OCI-M1 (cell line): ENCODE measurements at places on chromosomes 1 and 21.

DNA sequence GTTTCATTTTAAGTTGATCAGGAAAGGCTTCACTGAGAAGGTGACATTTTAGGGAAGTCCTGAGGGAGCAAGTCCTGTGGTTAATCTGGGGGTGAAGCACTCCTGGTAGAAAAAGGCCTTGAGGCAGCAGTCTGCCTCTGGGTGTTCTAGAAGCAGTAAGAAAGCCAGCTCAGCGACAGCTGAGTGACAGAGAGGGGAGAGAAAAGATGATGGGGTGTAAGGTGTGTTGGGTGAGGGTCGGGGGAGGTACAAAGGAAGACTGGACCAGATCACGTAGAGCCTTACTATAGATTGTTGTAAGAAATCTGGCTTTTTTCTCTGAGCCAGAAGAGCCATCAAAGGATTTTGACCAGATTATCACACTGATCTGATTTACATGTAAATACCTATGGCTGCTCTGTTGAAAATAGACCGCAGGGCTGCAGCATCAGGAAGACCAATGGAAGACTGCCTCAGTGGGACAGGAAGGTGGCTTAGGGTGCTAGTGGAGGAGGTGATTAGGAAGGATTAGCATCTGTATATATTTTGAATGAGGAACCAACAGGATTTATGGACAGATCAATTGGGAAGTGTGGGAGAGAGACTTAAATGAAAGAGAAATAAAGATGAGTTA, 131.2 kb downstream of the CDC7 start:
- DNase-seq: no peak

GRCh38 chr1:214913966-214914365, 168.6 kb upstream of the KCNK2 start:
- no peak for DNase-seq

GRCh38 chr1:113534130-113534817, 144.0 kb downstream of the MAGI3 start:
- no peak for DNase-seq

GRCh38 chr1:41652384-41653265, 168.1 kb upstream of the EDN2 start:
- DNase-seq: no peak

DNA sequence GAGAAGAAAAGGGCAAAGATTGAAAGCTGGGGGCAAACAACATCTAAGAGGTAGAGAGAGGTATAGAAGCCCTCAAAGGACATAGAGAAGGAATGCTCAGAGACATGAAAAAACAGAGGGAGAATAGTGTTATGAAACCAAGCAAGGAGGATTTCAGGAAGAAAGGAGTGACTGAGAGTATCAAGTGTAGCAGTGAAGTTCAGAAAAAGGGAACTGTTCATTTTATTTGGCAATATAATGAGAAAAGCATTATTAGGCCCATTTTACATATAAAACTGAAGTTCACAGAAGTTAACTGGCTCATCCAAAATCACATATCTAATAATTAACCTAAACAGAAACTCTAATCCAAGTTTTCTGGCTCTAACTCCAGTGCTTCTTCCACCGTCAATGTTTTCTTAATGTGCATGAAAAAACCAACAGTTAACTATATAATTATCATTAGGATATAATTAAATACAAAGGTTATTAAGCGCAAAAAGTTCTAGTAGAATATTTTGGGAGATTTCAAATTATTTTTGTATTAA, 17.7 kb downstream of the NEXN start:
- no peak for DNase-seq
